GM23338 (cell line): ENCODE measurements at places on chromosomes 1 and 21. TPM values are rescaled to one million over a fixed set of nuclear protein-coding genes. Genes with fewer than 3 reads are reported as not detected.

Gene KCNA2
- total RNA-seq = 0.97 and 1.5 TPM in 2 replicates

Gene IFNLR1
- 4.2 and 4.3 TPM in 2 replicates for total RNA-seq

Gene TAS1R2
- not detected in 2 replicates for total RNA-seq

Gene ASPM
- total RNA-seq = 64.9 and 65.4 TPM in 2 replicates

Gene AMY1A
- total RNA-seq = not detected in 2 replicates

Gene DNASE2B
- total RNA-seq = not detected in 2 replicates

Gene TIE1
- total RNA-seq = 1.5 and 2.3 TPM in 2 replicates

Gene CASQ2
- not detected in 2 replicates for total RNA-seq

Gene NTRK1
- 0.08 and 0.42 TPM in 2 replicates for total RNA-seq

Gene S100A8
- total RNA-seq = not detected in 2 replicates

Gene RORC
- total RNA-seq = 0.97 and 1.6 TPM in 2 replicates

Gene RGS21
- total RNA-seq = not detected in 2 replicates

Gene CFH
- total RNA-seq = not detected in 2 replicates

Gene TMEM51
- 5.2 and 7.9 TPM in 2 replicates for total RNA-seq

Gene RXFP4
- not detected in 2 replicates for total RNA-seq

Gene AZIN2
- 1.2 and 1.4 TPM in 2 replicates for total RNA-seq

Gene MARK1
- total RNA-seq = 13.6 and 13.9 TPM in 2 replicates

Gene USH2A
- under 0.01 and 0.03 TPM in 2 replicates for total RNA-seq

Gene FCRL1
- total RNA-seq = not detected in 2 replicates

Gene ACTN2
- total RNA-seq = 1.8 and 1.9 TPM in 2 replicates

Gene OR2M3
- total RNA-seq = not detected in 2 replicates

Gene SH3BGR
- total RNA-seq = 4.9 and 5.9 TPM in 2 replicates

Gene DYNLT5
- 2.6 and 2.8 TPM in 2 replicates for total RNA-seq

Gene GPR157
- total RNA-seq = 3.9 and 4.2 TPM in 2 replicates

Gene ERMAP
- total RNA-seq = 1.8 and 2.2 TPM in 2 replicates

Gene RUNX3
- total RNA-seq = 0.12 and 0.73 TPM in 2 replicates

Gene KRTAP7-1
- not detected in 2 replicates for total RNA-seq

Gene RNASEL
- total RNA-seq = 0.85 and 0.94 TPM in 2 replicates

Gene SPRR5
- not detected in 2 replicates for total RNA-seq

Gene ESRRG
- 1.7 and 3.2 TPM in 2 replicates for total RNA-seq

Gene CD53
- total RNA-seq = 0.28 and 0.93 TPM in 2 replicates

Gene CHAF1B
- 13.1 and 17.4 TPM in 2 replicates for total RNA-seq

Gene NCMAP
- total RNA-seq = 0.17 and 0.85 TPM in 2 replicates

Gene ORC1
- 54.4 and 55.0 TPM in 2 replicates for total RNA-seq

Gene CR1L
- total RNA-seq = 2.9 and 5.8 TPM in 2 replicates

Gene KRTAP19-8
- total RNA-seq = not detected in 2 replicates

Gene RIMKLA
- 5.5 and 6.6 TPM in 2 replicates for total RNA-seq

Gene HMGCL
- 13.7 and 16.9 TPM in 2 replicates for total RNA-seq

Gene SNRPE
- total RNA-seq = 99.3 and 105 TPM in 2 replicates

Gene PRAMEF4
- not detected in 2 replicates for total RNA-seq
